ENCODE measurements at places on chromosomes 4 and X.
A peak's percentile ranks its signal among the peaks of the same experiment; 100 is the strongest.

DNA sequence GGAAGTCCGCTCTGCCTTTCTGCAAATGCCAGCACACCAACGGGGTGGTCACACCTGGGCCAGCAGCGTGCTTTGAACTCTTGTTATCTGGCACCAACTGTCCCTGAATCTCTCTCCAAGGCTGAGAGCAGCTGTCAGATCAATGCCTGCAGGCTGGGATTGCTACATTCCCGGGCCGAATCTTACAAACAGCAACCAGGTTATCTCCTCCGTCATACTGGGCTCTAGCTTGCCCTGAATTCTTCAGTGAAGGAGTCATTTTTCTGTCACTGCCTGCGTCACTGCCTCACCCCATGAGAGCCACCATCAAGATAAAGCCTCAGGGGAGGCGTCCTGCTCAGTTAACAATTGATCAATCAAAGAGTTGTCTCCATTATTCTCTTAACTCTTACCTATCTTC is 329.4 kb upstream of the PPARGC1A start:
- DNase-seq, result no peak

DNA sequence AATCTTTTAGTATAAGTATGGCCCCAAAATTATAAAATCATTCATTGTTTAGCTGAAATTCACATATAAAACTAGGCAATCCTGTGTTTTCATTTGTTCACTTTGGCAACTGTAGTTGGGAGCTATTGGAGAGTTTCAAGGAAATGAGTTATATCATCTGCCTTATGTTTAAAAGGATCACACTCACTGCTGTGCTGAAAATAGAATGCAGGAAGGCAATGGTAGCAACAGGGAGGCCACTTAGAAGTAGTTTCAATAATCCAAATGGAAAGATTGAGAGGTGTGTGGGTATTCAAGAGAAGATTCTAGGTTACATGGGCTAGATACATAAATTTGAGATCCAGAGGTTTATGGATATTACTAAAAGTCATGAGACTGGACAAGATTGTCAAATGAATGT is 184.9 kb downstream of the PDGFC start:
- DNase-seq, result no peak

- no peak for DNase-seq
Observed at GRCh38 chr4:144181391-144181790, 40.9 kb upstream of the GYPA start.

- DNase-seq, result no peak
Observed at GRCh38 chr4:55553441-55554201, 6.9 kb upstream of the CLOCK start.

- DNase-seq, result peak; percentile 5
Observed at GRCh38 chrX:75156531-75156945, 455 bp upstream of the ABCB7 start.

DNA sequence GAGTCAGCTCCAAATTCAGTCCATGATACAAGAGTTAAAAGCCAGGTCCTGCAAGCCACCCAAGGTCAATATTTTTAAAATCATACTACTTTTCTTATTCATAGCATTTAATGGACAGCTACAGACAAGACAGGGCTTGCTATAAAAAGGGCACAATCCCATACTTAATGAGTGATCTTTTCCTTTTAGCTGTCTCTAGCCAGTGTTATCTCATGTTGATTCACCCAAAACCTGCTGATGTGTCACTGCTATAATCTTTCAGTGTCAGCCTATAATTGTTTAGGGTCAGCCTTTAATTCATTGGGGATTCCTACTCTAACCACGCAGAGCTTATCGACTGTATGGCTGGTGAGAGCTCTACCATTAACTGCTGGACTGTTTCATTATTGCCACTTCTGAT is 51.2 kb upstream of the HCCS start:
- no peak for DNase-seq
